ENCODE measurements at places on chromosomes 5 and 9.

DNA sequence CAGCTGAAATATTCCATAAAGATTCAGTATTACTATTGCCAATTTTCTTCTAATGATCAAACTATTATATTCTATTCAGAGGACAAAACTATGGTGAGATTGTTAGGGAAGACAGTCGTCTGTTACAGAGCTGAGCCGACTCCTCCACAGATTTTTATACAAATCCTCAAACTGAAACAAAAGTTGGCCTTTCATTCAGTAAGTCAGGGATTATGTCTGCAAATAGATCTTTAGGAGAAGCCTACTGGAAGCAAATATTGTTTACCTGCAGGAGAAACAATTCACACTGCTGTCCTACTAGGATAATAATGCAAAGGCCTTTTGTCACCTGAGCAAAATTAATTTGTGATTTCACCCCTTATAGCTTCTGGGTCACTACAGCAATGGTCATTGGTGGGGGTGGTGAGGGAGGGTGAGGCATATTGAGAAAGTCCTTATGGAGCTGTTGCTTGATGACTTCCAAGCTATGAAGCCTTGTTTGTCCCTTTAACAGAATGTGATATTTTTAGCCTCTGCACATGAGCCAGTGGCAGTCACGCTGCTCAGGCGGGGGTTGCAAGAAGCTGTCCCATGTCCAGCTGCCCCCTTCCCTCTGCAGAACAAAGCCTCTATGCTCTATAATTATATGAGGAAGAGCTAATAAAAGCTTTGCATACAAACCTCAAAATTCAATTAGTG lies 200.5 kb upstream of the KLF9 start:
- DNase-seq, result no peak

DNA sequence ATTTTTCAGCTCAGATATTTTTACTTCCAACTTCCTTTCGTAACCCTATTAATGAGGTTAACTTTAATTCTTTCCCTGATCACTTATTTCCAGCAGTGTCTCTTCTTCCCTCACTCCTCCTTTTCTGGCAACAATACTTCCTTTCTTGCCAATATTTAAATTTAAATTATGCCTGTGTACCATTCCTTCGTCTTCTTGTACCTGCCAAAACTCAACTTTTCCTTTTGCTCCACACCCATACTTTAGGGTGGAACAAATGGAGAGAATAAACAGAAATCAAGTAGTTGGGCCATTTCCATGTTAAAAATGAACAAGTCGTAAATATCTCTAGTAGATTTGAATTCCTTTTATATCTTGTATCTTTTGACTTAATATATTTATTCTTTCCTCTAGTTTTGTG lies 66.0 kb downstream of the FER start:
- DNase-seq, result no peak

GRCh38 chr9:88808019-88808656 lies 183.1 kb upstream of the S1PR3 start:
- DNase-seq, result no peak

- DNase-seq, result no peak
Measured at GRCh38 chr5:122517091-122517490, 205.1 kb downstream of the SNCAIP start.

GRCh38 chr5:1781107-1781506 lies 18.5 kb downstream of the MRPL36 start:
- DNase-seq, result no peak

Measured in stimulated activated CD8-positive, alpha-beta memory T cell treated with anti-CD3 and anti-CD28 coated beads, Interleukin-4, amount 100 ng/mL, for 1 hour (primary cell).